ENCODE measurements at places on chromosomes 3 and 15.

DNA sequence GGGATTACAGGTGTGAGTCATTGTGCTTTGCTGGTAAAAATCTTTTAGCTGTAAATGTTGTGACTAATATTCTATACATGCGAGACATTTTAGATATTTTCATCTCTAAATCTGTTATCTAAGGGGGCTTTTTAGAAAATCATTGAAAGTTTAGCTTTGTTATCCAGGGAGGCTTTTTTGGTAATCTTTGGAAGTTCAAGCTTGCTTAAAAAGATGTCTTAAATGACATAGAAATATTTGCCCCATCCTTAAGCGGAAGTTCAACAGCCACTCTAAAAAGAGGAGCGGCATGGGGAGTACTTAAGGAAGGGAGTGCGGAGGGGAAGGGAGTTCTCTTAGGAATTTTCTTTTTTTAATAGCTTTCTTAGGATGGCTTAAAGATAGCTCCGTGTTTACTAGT lies 26.1 kb downstream of the DNAJC13 start:
- no peak for DNase-seq

- no peak for DNase-seq
These were observed 230.1 kb upstream of the UBE2E1 start for GRCh38 chr3:23575697-23576096.

GRCh38 chr3:12507591-12508281 lies 23.5 kb downstream of the TSEN2 start:
- no peak for DNase-seq

GRCh38 chr15:96070636-96071035 lies 259.9 kb upstream of the NR2F2 start:
- no peak for DNase-seq

DNA sequence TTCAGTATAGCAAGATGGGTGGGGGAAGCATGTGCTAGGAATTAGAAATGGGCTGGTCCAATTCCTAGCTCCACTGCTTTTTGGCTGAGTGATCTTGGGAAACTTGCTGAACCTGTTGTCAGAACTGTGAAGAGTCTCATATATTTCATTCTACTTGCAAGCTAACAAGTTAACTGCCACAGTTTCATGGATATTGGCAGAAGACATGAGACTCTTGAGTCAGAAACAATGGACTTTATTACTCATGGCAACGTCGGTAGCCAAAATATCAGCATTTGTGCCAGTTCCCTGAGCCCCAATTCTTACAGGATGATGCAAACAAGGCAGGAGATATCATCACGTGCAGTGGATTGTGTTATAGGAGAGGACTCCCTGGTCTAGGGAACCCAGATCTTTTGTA lies 26.6 kb upstream of the PLAAT1 start:
- no peak for DNase-seq

DNA sequence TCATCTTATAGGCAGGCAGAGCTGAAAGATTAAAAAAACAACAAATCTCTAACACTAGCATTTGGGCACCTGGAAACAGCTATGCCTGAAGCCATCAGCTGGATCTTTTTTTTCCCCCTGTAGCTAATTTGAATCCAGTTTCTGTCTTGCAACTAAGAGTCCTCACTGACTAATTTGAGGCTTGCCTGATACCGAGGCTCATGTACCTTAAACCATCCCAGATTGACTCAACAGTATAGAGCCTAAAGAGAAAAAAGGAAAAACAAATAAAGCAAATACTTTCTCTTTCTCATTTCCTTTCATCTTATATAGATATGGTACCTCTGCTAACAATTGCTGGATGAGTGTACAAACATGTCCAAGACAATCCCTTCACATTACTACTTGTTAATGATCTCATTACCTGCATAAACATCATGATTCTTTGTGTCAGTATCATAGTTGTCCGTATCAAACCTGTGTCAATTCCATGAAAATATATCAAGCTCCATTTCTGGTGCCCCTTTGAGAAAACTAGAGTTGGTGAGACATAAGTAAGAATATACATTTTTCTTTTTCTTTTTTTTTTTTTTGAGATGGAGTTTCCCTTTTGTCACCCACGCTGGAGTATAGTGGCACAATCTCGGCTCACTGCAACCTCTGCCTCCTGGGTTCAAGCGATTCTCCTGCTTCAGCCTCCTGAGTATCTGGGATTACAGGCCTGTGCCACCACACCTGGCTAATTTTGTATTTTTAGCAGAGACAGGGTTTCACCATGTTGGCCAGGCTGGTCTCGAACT lies 43.1 kb downstream of the BHLHE40 start:
- DNase-seq: no peak

GRCh38 chr3:16506884-16507577 lies 6.5 kb downstream of the RFTN1 start:
- DNase-seq: no peak

GRCh38 chr3:179036626-179037300 lies 34.8 kb downstream of the ZMAT3 start:
- no peak for DNase-seq

All from stimulated activated CD4-positive, alpha-beta T cell treated with anti-CD3 and anti-CD28 coated beads, Interleukin-1b, Interleukin-23, amount 100 ng/mL, for 24 hours (primary cell).